ENCODE measurements at places on chromosomes 11 and 22. TPM values are rescaled to one million over a fixed set of nuclear protein-coding genes. Genes with fewer than 3 reads are reported as not detected.

MUC2 gene
- not detected for total RNA-seq

LRRC55 gene
- total RNA-seq, result under 0.01 TPM

MMP1 gene
- total RNA-seq, result 1.9 TPM

UBQLNL gene
- total RNA-seq, result not detected

KCNK7 gene
- total RNA-seq, result not detected

PRG2 gene
- not detected for total RNA-seq

GRIK4 gene
- 0.12 TPM for total RNA-seq

APOBEC3G gene
- 15.8 TPM for total RNA-seq

KLHL22 gene
- 31.1 TPM for total RNA-seq

ANKRD42 gene
- 7.1 TPM for total RNA-seq

SLC17A6 gene
- total RNA-seq, result not detected

HBG2 gene
- total RNA-seq, result not detected

PRR33 gene
- total RNA-seq, result not detected

FGF19 gene
- total RNA-seq, result not detected

LYVE1 gene
- total RNA-seq, result not detected

RFPL2 gene
- total RNA-seq, result not detected

TMEM191C gene
- total RNA-seq, result not detected

SLC22A9 gene
- not detected for total RNA-seq

LSP1 gene
- 6.5 TPM for total RNA-seq

Measured in Daoy (cell line).